ENCODE measurements at places on chromosomes 2 and 18.
A peak's percentile ranks its signal among the peaks of the same experiment; 100 is the strongest.

GRCh38 chr2:74094291-74094690 lies 53.4 kb downstream of the BOLA3 start:
- no peak for DNase-seq

- no peak for DNase-seq
Measured at GRCh38 chr2:205715831-205716525, 33.7 kb downstream of the NRP2 start.

DNA sequence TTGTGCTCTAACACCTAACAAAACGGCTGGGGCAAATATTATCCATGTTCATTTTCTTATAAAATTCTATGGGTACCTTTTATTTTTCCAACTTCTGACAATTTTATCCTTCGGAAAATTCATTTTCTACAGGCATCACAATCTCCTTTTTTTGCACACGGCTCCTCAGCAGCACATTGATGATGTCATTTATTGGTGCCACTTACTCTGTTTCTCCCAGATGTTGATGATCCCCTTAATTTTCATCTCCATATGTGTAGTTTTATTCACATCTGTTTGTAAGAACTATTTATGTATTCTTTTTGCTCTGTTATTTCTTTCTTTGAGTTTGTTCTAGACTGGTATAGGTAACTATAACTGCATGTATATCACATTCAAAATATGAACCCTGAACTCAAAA lies 1660.8 kb upstream of the DDX18 start:
- no peak for DNase-seq

DNA sequence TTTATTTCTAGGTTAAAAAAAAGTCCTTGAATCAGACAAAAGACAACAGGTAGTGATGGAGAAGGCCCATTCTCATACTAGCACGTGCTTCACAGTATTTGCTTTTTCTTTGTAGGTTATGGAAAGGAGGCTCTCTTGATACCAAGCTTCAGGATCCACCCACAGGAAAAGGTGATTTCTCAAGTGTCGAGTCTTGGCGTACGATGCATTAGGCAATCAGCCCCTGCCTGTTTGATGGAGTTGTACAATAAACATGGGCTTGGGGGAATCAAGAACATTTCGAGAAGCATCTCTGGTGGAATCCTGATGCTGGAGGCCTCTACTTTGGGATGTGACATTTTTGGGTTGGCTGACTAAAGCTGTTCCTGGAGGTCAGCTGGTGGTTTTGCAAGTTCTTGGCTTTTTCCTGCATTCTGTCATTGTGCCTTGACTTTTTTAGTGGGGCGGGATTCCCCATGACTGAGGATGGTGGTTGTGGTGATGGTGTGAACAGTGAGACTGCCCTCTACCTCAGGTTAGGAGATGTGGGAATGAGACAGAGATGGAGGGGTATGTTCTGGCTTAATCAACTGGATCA lies 231.5 kb upstream of the SPRED2 start:
- no peak for DNase-seq

DNA sequence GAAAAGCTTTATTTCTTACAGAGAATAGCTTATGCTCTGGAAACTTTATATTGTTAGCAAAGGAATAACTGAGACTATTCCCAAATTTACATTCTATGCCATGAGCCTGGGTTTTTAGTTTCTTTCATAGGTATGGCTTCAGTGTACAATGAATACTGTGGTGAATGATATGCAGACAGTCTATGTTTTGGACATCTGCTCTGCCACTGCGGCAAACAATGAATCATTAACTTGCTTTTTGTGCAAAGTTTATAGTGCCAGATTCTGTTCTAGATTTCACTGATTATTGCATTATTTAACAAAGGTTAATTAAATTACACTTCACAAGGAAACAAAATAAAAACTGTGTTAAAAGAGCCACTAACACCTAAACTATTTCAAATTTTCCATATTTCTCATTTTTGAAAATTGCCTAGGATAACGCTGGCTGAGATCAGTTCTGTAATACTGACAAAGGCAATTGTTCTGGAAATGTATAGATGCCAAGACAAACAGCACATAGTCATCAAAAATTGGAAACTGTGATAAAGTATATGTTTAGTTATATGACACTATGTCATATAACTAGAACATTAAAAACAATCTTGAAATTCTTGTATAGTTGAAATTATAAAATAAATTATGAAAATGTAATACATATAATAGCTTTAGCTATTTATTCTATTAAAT lies 74.7 kb downstream of the ITSN2 start:
- DNase-seq, result no peak

GRCh38 chr2:220814441-220814840 lies 757.7 kb downstream of the EPHA4 start:
- no peak for DNase-seq

- no peak for DNase-seq
Measured at GRCh38 chr2:99414566-99414965, 75.3 kb downstream of the REV1 start.

GRCh38 chr2:195410074-195410671 lies 246.9 kb upstream of the SLC39A10 start:
- no peak for DNase-seq

- no peak for DNase-seq
Measured at GRCh38 chr2:86411396-86411795, 29.8 kb upstream of the KDM3A start.

- DNase-seq, result peak; percentile 59
Measured at GRCh38 chr2:232315049-232315922, 63.3 kb upstream of the ALPP start.

GRCh38 chr2:3141696-3142095 lies 235.9 kb downstream of the EIPR1 start:
- DNase-seq, result no peak

GRCh38 chr2:70978341-70979179 lies at the start of gene ANKRD53:
Gene ANKRD53 (plus strand): TSS chr2:70978630. CDS start chr2:70978646, 16 bp downstream.
- DNase-seq, result no peak

DNA sequence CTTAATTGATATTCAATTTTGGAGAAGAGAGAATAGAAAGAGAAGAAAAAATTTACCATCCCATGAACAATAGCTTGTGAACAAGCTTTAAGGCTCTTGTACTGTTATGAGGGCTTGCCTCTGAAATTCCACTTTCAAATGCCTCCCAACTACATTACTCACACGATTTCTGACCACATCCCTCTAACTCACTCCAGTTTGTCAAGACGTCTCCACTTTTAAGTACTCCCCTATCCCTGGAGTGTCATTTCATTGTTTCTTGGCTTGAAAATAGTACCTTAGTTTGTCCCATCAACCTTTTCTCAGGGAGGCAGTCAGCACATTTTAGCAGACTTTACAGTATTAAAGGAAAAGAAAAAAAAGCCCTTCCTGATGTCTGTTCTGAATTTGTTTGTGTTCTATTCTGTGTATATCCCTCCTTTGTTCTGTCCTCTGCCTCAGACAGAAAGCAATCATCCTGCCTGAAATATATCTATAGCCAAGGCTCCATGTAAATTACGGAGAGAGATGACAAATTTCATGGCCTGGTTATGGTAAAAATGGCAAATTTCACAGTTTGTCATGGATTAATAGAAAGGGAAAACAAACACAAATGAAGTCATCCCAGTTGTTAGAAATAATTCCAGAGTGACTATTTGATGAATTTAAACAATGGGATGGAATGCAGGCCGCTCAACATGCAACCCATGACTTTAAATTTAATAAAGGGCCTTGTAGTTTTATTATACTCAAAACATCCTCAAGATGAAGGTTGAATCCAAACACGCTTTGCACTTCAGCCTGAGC lies 228.8 kb downstream of the ETAA1 start:
- no peak for DNase-seq

GRCh38 chr2:41791523-41791922 lies 256.3 kb upstream of the PKDCC start:
- no peak for DNase-seq

- DNase-seq, result no peak
Measured at GRCh38 chr2:58419983-58420382, 178.9 kb upstream of the FANCL start.
